ENCODE measurements at places on chromosomes 6 and 20.

- DNase-seq: no peak
Observed at GRCh38 chr6:106790149-106790770, 160.9 kb downstream of the QRSL1 start.

- no peak for DNase-seq
Observed at GRCh38 chr6:166635013-166635970, 8.2 kb upstream of the RPS6KA2 start.

DNA sequence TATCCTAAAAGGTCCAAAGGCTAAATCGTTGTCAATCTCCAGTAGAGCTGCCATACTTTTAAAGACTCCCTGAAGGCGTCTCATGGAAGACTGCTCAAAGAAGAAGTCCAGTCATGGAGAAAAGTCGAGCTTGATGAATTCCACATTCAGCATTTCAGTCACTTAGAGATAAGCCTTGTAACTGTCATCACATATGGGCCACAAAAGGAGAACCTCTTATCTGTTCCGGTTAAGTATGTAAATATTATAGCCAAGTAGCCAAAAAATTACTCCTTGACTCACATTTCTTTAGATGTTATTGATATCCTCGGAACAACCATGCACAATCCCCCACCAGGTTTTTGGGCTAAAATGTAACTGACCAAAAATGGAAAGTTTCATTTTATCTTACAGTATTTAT lies 9.8 kb upstream of the CNKSR3 start:
- DNase-seq: no peak

GRCh38 chr20:44187054-44187771 lies at the start of gene JPH2:
JPH2 (minus strand) TSS chr20:44187188; CDS start chr20:44186705, 483 bp downstream.
- no peak for DNase-seq

GRCh38 chr6:45433533-45434380 lies 56.0 kb upstream of the SUPT3H start:
- DNase-seq: no peak

- no peak for DNase-seq
Observed at GRCh38 chr6:161376367-161376766, 102.5 kb upstream of the AGPAT4 start.

DNA sequence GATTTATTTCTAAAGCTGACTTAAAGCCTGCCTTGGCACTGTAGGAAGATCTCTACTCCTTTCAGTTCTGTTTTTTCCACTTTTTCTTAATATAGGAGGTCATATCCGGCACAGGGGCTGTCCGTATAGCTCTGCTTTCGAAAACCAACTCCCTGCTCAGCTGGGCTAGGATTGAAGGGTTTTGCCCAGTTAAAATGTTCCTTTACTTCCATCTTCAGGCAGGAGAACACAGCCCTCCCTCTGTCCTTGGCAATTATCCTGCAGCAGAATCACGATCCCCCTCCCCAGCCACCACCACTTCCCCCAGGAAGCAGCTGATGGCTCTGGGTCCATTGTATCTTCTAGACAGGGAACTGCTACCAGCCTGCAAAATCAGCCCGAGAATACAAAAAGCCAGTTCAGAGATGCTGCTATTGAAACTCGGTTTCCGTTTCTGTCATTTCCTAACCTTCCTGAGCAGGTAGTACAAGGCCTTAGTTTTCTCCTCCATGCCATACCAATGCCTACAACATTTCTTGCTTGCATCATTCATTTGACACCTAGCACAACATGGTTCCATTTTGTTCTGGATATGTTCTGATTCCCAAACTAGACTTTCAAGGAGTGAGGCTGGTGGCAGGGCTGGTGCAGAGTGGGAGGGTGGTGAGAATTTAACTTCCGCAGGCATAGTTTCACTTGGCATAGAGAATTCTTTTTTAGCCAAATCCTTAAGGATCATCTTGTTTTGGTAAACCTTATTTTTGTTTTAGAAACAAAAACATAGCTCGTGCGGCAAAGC lies 53.9 kb downstream of the FAM50B start:
- no peak for DNase-seq

DNA sequence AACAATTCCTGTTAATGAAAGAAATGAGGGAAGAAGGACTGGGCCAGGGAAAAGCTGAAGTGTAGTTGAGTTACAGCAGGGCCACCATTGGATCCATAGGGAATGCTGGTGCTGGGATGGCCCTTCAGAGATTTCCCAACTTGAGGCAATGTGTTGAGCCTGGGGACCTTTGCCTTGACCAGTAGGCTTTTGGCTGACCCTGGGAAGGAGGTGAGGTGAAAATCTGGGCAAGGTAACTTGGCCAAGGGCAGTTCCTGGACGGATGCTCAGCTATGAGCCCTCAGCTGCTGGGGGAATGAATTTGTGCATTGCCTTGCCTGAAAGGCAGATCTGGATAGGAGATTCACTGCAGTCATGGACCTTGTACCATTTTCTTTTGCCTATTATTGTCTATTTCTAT lies 20.4 kb downstream of the UTRN start:
- no peak for DNase-seq

GRCh38 chr6:30035784-30036183 lies 25.3 kb upstream of the POLR1H start:
- no peak for DNase-seq

- no peak for DNase-seq
Observed at GRCh38 chr20:59673288-59673997, 69.1 kb downstream of the PHACTR3 start.
